ENCODE measurements at places on chromosomes 12 and 14.
A peak's percentile ranks its signal among the peaks of the same experiment; 100 is the strongest.

DNA sequence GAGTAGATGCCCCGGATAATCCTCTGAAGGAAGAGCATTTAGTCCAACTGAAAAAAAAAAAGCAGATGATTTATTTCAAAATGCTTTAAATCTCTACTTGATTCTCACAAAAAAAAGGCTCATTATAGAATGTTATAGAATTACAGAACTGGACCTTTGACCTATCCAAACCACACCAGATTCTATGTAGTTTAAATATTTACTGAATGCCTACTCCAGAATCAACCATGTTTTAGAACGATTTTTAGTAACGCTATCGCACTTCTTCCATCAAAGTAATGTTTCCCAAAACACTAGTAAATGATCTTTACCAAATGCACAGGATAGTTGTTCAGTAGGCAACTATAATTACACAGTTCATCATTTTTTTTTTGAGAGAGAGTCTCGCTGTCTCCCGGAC, 2.6 kb downstream of the RPS29 start:
- DNase-seq, result no peak

DNA sequence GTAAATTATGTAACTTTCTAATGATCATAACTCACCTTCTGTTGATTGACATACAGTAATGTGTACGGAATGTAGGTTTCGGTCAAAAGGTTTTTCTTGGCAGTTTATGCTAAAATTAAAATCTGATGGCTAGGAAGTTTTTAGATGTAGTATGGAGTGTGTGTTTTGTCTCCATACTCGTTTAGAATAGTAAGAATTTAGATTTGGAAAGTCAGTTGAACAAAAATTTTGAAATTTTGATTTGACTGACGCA, 859 bp downstream of the PALS1 start:
- DNase-seq, result no peak

DNA sequence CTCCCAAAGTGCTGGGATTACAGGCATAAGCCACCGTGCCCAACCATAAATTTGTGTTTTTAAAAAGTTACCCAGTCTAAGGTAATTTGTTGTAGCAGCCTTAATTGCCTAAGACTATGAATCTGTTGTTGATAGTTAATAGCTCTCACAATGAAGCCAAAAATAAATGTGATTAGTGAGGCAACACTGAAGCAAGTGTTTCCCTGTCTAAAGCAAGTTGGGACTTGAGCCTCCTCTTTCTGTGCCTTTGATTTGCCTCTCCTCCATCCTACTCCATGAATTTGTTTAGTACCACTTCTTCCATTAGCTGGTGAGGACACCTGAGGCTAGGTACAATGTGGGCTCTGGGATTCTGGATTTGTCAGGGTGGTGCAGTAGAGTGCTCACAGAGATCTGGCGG, 36.8 kb downstream of the DAAM1 start:
- DNase-seq, result no peak

GRCh38 chr14:50085570-50086320, 30.6 kb downstream of the VCPKMT start:
- DNase-seq, result no peak

GRCh38 chr12:64670919-64671639, 60.8 kb downstream of the RASSF3 start:
- no peak for DNase-seq

DNA sequence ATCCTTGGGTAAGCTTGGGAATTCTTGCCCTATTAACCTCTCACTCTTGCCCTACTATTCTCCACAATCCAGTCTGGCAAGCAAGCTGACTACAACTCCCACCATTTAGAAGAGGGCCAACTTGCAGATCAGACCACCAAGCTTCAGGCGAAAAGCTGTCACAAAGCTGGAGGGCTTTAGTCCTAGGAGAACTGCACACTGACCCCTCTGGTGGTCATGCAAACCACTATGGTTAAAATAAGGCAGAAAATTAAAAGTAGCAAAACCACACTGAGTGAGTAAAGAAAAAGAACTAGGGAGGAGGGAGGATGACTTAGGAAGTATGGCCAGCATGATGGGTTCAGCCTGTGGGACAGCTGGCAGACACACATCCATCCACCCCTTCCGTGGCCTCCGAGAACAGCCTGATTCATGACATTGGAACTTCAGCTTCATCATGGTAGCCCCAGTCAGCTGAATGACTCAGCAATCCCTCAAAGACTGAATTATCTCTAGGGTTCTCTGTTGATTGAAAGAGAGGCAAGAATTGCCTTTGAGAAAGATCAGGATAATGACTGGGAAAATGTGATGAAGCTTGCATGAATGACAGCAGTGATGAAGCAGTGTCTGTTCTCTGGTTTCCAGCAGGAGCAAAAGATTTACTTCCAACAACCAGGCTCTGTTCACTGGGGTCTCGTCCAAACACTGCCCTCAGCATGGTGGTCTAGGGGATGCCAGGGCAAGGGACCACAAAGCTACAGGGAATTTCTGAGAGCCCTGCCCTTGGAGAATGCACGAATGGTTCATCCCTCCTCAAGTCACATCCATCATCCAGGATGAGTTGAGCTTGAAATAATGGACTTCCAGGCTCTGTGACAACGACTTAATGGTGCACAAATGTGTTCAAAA, 24.4 kb downstream of the PITPNM2 start:
- no peak for DNase-seq

DNA sequence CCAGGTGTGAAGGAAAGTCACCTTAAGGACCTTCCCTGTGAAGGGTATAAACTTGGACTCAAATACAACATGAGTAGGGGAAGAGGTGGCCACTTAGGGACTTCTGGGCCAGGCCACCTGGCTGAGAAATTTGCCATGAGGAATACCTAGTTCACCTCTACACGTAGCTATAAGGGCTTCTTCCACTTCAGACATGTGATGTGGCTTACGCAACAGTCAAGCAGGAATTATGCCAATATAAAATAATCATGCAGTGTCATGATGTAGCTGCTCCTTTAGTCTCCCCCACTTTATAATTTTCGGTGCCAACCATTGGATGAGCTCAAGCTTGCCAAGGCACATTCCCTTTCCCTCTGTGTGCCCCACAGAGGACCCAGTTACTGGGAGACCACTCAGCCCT, 166.6 kb upstream of the BCL2L14 start:
- no peak for DNase-seq

GRCh38 chr14:71141701-71142374, 234.6 kb downstream of the PCNX1 start:
- DNase-seq, result no peak

GRCh38 chr12:131732996-131733615, 22.2 kb downstream of the SFSWAP start:
- no peak for DNase-seq

- no peak for DNase-seq
Observed at GRCh38 chr12:113857371-113857770, 108.8 kb downstream of the RBM19 start.

GRCh38 chr12:56243731-56244181, 13.9 kb downstream of the SLC39A5 start:
- DNase-seq, result no peak

GRCh38 chr14:60249321-60250256, 568 bp downstream of the PPM1A start:
- DNase-seq, result peak; percentile 77

DNA sequence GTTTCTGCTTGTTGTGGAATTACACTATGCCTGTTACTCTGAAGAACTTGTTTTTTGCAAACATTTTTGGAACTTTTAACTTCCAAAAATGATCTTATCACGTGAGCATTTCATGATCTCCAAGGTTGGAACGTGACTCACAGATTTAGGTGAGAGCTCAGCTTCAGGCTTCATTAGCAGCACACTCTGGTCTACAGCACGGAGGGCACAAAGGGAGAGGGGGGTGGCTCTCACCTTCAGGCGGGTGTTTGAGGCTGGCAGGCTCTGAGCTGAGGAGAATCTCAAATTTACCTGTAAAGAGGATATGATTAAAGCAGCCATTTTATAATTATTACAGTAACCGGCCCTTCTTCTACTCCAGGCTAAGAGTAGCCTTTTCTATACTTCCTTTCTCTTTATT, 45.3 kb upstream of the PZP start:
- no peak for DNase-seq

DNA sequence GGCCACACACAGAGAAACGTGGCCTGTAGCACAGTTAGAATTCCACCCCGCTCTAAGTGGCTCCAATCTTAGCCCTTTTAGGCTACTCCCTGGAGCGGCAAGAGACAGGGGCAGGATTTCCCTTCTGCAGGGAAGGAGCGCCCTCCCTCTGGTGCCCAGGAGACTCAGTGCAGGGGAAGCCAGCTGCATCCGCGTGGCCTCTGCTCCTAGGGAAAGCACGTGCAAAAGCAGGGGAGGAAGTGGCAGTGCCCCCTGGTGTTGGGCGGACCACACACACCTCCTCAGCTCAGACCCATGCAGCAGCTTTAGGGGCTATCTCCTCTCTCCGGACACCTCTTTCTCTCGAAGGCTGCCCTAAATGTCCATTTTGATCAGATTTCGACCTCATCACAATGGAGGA, 50.0 kb downstream of the SPRING1 start:
- no peak for DNase-seq

- DNase-seq, result no peak
Observed at GRCh38 chr12:120574106-120574505, 7.1 kb downstream of the POP5 start.

DNA sequence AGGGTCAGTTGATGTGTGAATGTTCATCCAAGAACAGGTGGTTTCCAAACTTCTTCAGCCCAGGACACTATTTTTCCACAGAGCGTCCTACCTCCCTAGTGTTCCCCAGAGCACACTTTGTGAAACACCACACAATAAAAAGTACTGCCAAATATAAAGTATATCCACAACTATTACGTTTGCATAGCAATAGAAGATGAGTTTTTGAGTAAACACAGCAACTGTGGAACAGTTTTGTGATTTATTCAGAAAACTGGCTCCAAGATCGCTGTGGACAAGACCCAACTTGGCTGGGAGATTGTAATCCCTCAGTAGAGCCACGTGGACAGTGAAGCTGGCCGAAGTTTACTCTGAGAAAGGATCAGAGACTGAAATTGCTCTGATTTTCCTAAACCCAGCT, 14.5 kb upstream of the MAP1LC3B2 start:
- DNase-seq, result no peak

DNA sequence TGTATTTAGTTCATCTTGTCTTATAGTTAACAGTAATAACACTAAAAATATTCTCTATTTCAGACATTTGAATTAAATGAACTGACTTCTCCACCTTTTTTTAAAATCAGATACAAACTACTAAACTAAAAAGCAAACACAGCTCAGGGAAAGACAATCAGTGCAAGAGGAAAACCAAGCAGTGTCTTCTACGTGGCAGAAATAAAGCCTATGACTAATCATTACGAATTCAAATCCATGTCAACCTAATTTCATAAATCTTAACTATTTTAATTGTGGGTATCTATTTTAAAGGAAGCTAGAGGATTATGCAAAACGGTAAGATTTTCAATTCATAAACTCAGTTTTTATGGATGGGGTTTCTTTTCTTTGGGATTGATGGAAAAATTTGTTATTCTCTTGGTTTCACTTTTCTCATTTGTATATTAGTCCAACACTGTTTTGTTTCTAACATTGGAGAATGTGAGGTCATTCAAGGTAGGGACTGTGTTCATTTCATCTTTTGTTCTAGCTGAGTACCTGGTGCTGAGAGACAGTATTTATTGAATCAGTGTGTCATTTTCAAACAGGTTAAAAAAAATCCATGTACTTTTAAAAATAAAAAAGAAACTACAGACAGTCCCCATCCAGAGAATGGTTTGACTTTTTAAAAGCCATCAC, 12.8 kb upstream of the PALS1 start:
- DNase-seq, result no peak

DNA sequence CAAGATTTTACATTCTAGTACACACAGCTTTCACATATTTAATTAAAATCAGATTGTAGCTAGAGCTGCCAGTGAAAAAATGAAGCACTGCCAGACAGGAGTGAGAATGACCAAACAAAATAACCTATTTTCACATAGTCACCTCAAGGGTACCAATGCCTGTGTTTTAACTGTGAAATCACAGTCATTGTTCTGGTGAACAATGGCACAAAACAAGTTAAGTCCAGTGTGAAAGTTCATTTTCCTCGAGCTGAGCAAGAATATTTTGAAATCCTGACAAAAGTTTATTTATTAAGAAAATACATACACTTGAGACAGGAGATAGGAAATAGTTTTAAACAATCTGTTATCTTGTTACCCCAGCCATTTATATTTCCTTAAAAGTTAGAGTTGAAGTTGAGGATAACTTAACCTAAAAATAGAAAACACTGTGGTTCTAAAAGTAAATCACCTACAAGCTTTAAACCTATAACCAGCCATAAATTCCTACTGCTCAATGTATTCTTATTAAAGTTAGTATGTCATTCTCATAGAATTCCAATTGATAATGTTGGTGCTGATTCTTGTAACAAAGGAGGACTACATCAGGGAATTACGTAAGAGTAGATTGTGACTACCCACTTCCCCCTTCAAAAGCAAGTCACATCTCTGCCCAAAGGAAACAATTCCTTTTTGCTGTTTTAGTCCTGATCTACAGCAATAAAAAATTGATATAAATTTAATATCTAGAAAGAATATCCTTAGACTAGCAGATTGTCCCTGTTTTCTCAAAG, 15.9 kb downstream of the DENND5B start:
- DNase-seq, result no peak

DNA sequence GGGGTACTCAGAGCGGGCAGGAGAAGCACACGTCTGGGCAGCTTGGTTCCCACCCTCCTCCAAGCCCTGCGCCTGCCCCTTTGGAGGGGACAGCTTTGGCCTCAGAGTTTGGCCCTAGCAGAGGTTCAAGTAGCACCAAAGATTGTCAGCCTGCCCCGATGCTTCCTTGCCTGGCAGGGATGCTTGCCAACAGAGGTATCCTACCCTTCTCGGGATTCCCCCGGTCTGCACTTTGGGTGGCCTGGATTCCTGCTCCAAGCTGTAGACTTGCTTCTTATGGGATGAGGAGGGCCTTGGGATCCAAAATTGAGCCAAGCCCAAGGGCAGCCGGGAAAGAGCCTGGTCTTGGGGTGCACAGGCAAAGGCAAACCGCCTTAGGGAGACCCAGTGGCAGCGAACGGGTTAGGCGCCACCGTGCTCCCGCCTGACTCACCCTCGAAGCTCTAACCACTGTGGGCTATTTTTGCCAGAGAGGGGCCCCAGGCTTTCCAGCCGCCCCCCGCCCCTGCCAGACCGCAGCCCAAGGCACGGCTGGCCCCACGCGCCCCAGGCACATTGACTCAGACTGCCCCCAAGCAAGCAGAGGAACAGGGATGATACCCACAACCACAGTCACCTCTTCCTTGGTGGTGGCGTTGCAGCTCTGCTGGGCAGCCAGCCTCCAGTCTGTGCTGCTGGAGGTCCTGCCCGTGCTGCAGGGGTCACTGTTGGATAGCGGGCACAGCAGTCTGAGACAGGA, 847 bp upstream of the WNT10B start:
- DNase-seq, result peak; percentile 44

- no peak for DNase-seq
Observed at GRCh38 chr12:132426349-132427173, 63.4 kb upstream of the FBRSL1 start.

GRCh38 chr12:41968599-41968998, 176.1 kb downstream of the GXYLT1 start:
- DNase-seq, result no peak

DNA sequence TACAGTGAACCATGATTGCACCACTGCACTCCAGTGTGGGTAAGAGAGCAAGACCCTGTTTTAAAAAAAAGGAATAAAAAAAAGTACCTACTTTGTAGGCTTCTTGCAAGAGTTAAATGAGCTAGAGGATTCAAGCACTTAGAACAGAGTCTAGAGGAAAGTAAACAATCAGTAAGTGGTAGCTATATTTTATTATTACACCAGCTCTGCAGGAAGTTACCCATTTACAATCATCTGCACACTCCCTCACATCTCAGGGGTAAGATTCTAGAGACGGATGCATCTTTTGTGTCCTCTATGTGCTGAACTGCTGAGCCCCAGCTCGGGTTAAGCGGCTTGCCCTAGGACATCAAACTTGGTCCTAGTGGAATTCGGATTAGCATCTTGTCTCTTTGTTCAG, 67.3 kb downstream of the KCNK10 start:
- no peak for DNase-seq

- no peak for DNase-seq
Observed at GRCh38 chr14:50669441-50669986, 1.4 kb upstream of the SAV1 start.
